ENCODE measurements at places on chromosomes 4 and X.

DNA sequence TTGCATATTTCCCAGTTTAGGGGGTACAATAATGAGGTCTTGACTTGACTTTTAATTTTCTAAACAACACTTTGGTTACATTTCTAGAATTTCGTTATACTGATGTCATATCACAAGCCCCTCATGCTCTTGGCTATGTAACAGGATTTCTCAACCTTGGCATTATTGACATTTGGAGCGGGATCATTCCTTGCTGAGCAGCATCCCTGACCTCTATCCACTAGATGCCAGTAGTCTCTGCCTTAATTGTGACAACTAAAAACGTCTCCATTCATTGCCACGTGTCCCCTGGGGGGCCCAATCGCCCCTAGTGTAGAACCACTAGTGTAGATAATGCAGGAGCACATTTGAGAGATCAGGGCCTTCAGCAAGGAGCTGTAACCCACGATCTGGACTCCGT lies 234.2 kb upstream of the MID1 start:
- DNase-seq = no peak

DNA sequence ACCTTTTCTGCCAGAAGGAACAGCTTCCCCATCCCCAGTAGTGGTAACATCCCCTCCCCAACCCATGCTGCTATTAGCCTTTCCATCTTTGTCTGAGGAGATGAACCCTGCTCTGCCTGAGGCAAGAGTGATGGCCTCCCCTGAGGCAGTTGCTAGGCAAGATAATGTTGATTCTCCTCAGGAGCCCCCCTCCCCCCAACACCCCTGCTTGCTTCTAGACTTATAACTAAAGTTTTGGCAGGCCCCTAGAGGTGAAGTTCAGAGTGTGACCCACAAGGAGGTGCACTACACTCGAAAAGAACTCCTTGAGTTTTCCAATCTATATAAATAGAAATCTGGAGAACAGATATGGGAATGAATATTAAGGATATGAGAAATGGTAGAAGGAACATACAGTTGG lies 962.5 kb downstream of the ADGRL3 start:
- DNase-seq = no peak

GRCh38 chrX:105226499-105226898 lies 6.0 kb upstream of the TEX13A start:
- DNase-seq = no peak

GRCh38 chr4:110618581-110619462 lies 4.1 kb downstream of the PITX2 start:
- DNase-seq = no peak

DNA sequence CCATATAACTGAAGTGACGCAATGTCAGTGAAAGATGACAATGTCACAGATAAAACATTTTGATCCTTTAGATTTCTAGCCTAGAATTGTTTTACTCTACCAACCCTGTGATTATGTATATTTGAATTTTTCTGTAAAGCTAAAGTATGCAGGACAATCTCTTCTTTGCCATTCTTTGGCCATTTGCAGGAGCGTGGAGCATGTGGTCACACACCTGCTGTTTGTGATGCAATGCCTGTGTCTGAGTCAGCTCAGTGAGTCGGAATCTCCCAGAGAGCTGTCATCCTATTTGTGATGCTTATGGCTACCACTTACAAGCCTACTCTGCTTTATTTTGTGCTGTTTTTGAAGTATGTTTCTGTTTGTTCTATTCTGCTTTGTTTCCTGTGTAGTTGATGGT lies 214.5 kb downstream of the NAF1 start:
- DNase-seq = no peak

DNA sequence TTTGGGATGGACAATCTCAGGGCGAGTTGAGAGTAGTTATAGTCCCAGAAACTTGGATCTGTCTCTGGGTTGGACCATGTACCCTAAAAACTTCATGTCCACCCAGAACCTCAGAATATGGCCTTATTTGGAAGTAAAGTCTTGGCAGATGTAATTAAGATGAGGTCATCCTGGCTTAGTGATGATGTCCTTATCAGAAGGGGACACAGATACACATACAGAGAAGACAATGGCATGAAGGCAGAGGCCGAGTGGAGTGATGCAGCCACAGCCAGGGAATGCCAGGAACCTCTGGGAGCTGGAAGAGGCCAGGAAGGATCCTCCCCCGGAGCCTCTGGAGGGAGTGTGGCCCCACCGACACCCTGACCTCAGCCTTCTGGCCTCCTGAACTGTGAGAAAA lies 61.2 kb upstream of the STX18 start:
- DNase-seq = no peak

Data from activated CD4-positive, alpha-beta T cell treated with anti-CD3 and anti-CD28 coated beads for 1 hour (primary cell).